CD8-positive, alpha-beta memory T cell (primary cell): ENCODE measurements at places on chromosomes 3 and 15.

DNA sequence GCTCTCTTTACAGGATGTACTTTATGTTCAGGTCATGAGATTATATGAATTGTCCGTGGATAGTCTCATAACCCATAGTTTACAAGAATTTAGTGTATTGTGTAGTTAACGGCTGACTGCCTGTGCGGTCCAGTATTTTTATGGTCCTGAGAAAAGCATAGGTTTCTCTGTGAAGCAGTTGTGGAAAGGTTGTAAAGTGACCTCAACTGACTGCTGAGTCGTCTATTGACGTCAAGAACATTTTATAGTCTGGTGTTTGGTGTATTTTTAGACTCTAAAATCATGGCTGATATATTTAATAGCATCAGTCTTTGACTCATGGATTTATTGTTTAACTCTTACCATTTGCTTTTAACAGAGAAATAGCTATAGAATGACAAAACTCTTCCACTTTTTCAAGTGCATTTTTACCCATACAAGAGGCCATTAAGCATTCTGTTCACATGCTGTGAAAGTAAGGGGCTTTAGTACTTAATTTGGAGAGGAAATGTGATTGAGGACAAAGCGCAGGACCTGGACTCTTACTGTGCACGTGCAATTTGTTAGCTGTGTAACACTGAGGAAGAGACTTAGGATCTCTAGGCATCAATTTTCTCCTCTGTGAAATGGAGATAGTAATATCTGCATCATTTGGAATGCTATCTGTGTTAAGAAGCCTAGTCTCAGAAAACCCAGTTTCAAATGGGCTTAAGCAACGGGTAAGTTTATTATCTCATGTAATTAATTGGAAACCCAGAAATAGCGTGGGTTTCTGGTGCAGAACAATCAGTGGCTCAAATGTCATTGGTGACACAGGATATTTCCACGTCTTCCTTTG is 240.8 kb downstream of the NFKBIZ start:
- DNase-seq: no peak

- DNase-seq: no peak
Observed at GRCh38 chr3:128610451-128611070, 40.1 kb downstream of the RPN1 start.

DNA sequence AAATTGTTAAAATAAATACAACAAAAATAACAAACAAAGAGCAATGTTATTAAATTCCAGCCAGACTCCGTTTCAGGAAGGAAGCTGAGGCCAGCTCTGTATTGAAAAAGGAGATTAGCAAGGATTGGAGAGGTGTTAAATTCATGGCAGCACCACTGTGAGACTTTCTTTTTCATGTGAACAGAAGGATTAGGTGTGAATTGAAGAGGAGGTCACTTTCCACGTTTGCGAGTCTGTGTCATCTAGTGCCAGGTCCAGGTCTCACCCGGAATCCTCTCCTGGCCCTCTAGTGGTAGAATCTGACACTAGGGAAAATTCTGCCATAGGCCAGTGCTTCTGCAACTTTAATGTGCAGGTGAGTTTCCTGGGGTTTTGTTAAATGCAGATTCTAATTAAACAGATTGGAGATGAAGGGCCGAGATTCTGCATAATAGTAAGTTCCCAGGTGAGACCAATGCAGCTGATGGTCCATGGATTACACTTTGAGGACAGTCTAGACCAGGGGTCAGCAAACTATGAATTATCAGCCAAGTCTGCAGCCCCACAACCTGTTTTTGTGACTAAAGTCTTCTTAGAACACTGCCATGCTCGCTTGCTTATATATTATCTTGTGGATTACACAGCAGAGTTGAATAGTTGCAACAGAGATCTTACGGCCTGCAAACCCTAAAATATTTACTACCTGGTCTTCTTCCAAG is 9.2 kb upstream of the SLC6A1 start:
- DNase-seq: no peak

DNA sequence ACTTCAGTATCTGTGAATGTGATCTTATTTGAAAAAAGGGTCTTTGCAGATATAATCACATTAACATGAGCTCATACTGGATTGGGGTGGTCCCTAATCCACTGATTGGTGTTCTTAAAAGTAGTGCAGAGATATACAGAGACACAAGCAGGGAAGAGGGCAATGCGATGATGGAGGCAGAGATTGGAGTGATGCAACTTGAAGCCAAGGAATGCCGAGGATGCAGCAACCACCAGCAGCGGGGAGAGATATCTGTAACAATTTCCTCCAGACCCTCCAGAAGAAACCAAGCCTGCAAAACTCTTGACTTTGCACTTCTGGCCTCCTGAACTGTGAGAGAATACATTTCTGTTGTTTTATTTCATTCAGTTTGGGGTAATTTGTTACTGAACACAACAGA is 171.0 kb upstream of the MBNL1 start:
- no peak for DNase-seq

GRCh38 chr3:84772841-84773240 is 185.9 kb upstream of the CADM2 start:
- DNase-seq: no peak

DNA sequence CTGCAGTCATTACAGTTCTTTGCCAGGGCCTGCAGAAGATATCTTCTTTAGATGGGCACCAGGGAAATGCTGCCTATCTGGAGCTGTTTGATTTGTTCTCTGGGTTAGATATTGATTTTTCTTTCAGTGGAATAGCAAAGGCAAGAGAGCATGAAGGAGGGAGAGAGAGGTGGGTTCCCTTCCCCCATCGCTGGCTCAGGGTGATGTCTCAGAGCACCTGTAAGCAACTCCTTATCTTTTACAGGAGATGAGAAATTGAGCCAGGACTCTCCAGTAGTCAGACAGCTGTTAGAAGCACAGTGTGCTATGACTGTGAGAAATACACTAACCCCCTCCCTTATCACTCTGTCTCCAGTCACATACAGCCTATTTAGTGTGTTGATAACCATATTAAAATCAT is 89.3 kb upstream of the SLC24A5 start:
- no peak for DNase-seq

- DNase-seq: no peak
Observed at GRCh38 chr3:130729154-130729553, 17.5 kb downstream of the PIK3R4 start.

DNA sequence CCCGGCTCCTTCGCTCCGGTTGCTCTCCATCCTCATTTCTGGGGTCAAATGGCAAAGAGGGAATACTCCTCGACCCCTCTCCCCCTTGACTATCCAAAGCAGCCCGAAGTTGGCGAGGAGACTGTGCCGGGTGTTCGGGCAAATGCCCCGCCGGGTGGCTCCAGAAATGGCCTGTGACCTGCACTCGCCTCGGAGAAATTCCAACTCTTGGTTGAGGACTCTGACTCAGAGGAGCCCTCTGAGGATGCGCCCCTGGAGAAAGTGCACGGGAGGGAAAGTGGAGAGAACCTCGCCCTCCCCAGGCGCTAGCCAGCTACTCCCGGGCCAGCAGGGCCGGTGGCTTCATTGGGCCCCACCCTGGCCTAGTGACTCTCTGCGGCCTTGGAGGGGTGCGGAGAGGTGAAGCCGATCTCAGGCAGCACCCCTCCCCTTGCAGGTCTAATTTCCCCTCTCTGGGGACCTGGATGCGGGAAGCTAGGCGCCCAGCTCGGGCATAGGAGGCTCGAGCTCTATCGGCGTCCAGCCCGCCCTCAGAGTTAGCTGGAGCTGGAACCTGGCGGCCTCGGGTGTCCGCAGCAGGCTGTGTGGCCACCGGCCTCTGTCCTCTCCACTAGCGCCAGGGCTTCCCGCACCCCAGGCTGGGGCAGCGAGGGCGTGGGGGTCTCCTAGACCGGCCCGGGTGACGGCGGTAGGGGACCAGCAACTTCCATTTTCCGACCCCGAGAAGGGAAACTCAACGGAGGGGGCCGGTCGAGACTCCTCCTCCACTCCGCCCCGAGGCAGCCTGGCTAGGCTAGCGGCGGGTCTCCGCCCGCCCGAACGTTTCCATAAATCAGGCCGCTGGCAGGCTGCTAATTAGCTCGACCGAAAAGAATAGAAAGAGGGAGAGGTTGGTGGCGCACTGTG is 29.4 kb downstream of the NR2F2 start:
- DNase-seq: no peak

DNA sequence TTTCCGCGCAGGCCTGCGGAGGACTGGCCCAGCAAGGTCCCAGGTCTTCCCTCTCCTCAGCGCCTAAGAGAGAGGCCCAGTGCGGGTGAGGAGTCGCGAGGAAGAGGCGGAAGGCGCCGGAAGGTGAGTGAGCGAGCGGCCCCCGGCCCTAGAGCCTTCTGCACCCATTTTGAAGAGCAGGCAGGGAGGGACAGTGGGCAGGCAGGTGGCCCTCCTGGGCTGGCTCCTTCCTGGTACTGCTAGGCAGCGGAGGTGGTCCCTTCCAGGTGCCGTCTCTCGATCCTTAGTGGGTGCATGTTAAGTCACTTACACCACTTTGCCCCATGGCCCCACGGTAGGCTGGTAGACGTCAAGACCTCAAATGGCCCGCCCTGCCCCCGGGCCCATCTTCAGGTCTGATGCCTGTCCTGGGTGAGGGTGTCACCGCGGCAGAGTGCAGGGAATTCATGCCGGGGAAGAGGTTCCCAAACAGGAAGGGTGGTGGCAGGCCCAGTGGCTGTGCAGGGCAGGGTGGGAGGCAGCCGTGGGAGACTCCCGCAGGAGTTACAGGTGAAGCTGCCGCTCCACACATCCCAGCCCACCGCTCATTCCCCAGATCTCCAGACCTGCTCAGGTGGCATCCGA is 14.4 kb downstream of the PAK6 start:
- no peak for DNase-seq

DNA sequence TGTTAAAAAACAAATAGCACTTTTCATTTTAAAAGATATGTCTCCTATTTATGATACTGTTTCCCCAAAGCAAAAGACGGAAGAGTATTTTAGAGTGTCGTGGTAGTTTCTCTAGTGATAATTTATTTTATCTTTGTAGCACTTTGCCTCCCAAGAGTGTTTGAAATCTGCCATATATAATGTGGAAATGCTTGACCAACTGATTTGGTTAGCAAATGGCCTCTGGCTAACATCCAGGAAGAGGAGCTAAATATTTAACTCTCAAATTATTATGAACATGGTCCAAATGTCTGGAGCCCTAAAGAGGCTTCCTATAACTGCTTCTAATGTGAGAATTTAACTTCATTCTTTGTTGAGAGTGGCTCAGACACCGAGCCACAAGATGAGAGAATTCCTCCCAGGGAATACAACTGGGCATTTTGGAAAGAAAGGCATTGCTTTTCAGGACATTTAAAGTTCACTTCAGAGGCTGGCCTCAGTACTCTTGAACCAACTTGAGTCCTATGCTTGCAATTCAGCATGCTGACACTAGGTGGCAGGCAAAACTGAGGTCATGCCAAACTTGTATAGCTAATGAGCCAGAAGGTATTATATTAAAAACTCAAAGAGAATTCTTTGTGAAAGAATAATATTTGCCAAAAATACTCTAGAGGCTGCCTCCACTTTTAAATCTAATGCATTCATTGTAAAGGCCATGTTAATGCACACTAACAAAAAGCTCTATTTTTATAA is 104.5 kb downstream of the RARB start:
- DNase-seq: no peak

- no peak for DNase-seq
Observed at GRCh38 chr3:187774185-187774789, 29.0 kb upstream of the BCL6 start.

DNA sequence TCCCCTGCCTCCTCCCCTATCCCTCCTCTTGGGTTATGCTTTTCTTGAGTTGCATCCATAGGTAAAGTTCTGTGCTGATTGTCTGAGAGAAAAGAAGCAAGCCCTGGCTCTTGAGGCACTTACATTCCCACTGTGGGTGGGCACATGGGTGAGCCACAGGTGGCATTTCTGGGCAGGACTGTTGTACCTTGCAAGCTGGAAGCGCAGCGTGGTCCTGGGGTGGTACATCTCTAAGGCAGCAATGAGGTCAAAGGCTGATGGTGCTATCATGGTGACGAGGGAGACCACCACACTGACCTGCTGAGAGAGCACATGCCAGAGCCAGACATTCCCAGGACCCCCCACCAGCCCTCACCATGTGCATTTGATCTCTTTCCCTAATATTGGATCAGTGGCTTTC is 24.7 kb downstream of the TMC3 start:
- DNase-seq: no peak

GRCh38 chr3:6781092-6781491 is 79.8 kb upstream of the GRM7 start:
- no peak for DNase-seq

GRCh38 chr3:43879166-43879565 is 188.4 kb downstream of the ABHD5 start:
- no peak for DNase-seq

DNA sequence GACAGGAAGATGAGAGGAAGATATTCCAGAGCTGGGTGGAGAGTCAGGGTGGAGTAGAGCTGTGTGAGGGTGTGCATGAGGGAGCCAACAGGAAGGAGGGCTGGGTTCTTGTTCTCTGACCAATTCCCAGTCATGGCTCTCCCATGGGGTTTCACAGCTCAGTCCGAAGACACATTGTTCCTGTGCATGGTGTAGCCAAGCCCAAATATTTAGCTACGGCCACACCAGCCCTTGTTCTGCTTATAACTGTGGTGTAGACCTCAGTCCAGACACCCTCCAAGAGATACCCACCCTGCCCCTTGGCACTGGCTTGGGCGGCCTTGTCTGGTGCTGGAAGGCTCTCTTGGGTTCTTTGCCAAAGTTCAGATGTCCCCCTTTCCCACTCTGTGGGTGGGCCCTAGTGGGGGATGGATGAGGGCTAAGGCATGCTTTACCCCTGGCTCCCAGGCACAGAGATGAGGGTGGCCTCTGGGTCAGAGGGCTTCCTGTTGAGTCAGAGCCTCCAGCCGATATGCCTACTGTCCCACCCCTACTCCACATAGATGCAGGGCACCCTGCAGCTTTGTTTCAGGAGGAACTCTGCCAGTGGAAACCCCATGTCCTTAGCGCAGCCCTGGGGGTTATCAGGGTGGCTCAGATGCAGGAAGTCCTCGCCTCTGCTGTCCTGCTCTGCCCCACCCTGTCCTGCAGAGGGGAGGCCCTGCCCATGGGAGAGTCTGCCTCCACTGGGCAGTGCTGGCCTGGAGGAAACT is 271.2 kb upstream of the CTDSPL start:
- no peak for DNase-seq

GRCh38 chr3:139846729-139847128 is 88.3 kb upstream of the CLSTN2 start:
- no peak for DNase-seq

GRCh38 chr3:12884790-12885582 is 43.6 kb upstream of the RPL32 start:
- no peak for DNase-seq

- DNase-seq: no peak
Observed at GRCh38 chr15:55681631-55682030, 61.3 kb downstream of the PRTG start.
